BE2C (cell line): ENCODE measurements at places on chromosomes 11 and 22.

DNA sequence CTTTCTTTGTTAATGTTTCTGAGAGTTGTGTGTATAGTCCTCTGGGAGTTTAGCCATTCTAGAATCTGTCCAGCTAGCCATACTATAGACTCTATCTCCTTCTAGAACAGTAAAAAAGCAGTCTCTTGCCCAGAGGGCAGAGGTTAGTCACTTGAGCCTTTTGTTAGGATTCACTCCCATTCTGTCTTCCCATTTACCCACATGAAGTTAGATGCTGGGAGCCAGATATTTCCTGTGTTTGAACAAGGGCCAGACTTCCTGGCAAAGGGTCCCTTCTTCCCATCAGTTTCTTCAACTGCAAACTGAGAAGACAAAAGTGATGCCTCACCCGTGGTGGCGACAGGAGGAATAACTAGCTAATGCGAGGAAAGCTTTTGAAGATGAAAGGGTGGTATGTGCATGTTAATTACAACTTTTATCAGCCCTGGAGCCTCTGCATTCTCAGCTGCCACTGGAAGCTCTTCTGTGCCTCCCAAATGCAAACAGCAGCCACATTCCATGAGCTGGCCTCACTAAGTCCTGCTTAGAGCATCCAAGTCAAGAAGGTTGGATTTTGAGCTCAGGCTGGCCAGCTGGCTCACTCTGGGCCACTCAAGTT is 12.8 kb downstream of the CD44 start:
- no peak for DNase-seq

- no peak for DNase-seq
Measured at GRCh38 chr11:75771646-75772410, 3.2 kb downstream of the DGAT2 start.

DNA sequence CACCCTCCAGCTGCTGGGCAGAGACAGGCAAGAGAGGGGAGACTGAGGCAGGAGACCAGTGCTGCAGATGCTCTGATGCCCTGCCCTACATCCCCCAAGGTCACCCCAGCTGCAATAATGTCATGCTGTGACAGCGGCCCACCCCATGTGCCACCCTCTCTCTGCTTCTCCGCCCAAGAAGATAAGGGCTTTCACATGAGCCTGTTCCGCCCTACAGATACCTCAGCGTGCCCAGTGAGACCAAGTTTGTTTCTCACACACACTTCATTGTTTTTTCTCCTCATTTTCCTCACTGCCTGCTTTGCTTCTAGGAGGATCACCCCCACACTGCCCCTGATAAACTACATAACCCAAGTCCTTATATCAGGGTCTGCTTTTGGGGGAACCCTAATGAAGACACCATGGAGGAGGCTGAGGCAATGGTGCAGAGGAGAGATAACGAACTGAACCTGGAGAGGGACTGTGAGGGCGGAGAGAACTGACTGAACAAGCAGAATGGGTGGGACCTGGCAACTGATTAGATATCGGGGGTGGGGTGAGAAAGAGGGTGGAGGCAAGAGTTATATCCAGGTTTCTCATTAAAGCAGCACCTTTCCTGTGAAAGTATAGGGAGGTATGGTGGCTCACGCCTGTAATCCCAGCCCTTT is 37.5 kb upstream of the TSKU start:
- no peak for DNase-seq

- DNase-seq = no peak
Measured at GRCh38 chr22:49760280-49760629, 67.4 kb downstream of the BRD1 start.

DNA sequence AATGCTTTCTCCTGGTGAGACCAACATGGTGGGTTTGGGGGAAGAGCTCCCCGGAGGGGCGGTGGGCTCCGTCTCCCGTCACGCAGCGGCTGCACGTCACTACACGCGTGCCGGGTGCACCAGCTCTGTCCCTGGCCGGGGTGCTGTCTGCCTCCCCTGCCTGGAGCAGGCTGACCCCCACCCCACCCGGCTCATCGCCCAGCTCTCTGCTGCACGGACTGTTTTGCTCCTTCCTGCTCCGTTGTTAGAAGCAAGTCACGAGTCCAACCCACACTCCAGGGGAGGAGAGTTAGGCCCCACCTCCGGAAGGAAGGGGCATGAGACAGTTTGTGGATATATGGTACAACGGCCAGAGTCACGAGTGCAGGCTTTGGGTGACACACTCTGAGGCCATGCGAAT is 364.9 kb downstream of the BRD1 start:
- no peak for DNase-seq

- DNase-seq = no peak
Measured at GRCh38 chr11:36193721-36194120, 95.5 kb downstream of the COMMD9 start.

DNA sequence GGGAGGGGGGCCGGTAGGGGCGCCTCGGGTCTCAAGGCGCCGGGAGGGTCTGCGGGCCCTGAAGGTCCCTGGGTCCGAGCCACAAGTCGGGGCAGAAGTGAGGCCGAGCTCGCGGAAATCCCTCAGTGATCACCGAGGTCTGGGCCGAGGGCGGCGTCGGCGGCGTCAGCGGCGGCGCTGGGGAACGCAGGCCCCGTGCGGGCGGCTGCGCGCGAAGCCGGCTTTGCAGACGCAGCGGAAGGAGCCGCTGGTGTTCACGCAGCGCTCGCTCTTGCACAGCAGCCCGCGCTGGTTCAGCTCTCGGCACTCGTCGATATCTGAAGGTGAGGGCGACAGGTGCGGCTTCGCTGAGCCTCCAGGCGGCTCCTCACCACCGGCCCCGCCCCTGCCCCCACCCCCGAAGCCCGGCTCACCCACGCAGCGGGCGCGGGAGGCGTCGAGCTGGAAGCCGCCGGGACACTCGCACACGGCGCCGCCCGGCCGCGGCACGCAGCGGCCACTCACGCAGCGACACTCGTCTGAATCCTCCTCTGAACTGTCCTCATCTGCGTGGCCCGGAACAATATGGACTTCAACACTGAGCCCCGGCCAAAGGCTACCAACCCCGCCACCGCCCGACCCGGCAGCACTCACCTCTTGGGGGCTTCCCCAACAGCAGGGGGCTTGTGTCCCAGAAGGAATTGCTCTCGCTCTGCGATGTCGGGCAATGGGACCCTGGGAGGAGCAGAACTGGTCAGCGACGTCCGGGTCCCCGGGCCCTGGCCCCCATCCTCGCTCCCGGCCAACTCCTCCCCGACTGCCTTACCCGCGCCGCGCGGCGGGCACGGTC is 14.2 kb downstream of the SCYL1 start:
- DNase-seq = no peak
